ENCODE measurements at places on chromosomes 5 and 9.

- peak; percentile 35 for DNase-seq
These were observed 49.5 kb upstream of the SARDH start for GRCh38 chr9:133787754-133788025.

DNA sequence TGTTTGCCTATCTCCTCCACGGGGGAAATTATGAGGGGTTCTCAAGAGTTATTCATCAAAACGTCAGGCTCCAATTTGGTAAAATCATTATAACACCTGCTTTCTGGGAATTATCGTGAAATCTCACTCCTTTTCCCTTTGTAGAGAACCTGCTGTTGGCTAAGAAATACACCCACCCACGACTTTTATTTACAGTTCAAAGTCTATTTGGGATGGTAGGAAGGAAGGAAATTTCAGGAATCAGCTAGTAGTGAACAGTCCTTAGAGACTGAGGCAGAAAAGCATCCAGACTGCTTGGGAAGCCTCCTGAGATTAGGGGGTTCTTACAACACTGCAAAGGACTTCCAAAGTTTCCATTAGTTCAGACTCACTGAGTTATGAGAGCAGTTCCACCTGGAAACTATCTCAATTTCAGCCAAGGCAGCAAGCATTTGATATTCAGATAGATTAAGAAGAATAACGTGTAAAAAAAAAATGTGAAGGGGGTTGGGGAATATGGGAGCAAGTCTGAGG is 9.4 kb upstream of the SPDL1 start:
- no peak for DNase-seq

- DNase-seq: no peak
These were observed 307.8 kb downstream of the NR2F1-AS1 start for GRCh38 chr5:93273176-93273575.

DNA sequence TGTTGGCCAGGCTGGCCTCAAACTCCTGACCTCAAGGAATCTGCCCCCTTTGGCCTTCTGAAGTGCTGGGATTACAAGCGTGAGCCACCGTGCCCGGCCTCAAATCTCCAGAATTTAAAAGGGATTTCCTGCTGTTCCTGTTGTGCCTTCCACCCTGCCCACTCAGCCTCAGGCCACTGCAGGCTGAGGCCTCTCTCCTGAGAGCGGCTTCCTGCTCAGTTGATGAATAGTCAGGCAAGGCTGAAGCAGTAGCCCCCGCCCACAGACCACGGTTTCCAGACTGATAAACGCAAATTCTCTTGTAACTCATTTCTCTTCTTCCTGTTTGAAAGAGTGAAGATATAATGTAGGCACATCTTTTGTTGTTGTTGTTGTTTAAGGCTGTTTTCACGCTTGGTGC is 127.0 kb upstream of the PLCXD3 start:
- DNase-seq: no peak

DNA sequence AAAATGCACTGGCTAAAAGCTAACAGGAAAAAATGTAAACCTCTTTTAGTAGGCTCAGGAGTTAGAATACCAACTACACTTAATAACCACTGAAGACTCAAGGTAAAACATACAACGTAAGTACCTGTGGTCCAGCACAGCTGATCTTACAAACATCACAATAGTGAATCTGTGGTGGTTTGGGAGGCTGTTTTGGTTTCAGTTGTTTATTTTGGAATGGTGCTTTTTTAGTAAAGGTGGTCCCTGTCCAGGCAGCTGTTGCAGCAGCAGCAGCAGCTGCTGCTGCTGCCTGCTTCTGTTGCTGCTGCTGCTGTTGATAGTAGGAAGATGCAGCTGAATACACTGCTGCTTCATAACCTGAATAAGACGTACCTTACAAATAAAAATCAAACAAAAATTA is 37.9 kb downstream of the ZFR start:
- no peak for DNase-seq

DNA sequence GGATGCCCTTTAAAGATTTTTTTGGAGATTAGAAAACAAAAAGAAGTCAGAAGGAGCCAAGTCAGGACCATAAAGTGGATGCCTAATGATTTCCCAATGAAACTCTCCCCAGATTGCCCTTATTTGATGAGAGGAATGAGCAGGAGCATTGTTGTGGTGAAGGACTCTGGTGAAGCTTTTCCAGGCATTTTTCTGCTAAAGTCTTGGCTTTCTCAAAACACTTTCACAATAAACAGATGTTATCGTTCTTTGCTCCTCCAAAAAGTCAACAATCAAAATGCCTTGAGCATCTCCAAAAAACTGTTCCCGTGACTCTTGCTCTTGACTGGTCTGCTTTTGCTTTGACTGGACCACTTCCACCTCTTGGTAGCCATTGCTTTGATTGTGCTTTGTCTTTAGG is 121.8 kb downstream of the CAAP1 start:
- DNase-seq: no peak

DNA sequence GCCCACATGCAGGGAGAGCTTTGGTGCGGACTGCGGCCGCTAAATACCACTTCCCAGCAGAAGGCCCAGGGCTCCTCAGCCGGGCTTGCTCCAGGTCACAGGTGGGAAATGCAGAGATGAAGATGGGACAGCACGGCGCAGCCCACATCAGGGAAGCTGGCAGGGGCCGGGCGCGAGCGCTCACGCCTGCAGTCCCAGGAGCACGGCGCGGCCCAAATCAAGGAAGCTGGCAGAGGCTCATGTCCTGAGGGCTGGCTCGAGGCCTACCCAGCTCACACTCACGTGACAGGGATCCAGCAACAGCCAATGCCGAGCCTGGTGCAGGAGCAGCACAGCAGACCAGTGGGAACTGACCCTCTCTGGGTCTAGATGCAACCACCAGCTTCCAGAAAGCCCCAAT is 16.3 kb downstream of the LPCAT1 start:
- DNase-seq: no peak

- no peak for DNase-seq
These were observed 81.7 kb upstream of the LMX1B start for GRCh38 chr9:126532019-126532462.

DNA sequence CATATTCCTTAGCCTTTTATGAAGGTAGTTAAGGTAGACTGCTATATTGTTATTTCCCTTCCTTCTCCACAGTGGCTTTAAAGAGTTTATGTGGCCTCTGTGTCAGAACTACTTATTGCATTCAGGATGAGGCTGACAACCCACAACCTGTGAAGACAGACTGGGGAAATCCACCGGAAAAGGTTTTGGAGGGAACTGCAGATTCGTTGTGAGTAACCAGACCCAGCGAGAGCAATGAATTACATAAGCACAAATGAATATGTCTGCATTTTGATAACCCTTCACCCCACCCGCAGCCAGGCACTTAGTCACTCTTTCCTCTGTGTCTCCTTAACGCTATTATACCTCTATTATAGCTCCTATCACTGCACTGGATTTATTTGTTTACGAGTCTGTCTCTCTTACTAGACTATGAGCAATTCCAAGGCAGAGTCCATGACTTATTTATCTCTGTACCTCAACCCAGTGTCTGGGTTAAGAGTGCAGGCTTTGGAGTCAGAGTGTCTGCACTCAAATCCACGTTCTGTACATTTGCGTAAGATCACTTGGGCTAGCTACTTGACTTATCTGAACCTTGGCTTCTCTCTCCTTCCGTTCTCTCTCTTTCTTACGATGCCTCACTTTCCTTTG is 19.2 kb downstream of the KCTD16 start:
- DNase-seq: peak; percentile 61

GRCh38 chr5:76556511-76557221 is 66.5 kb downstream of the F2RL2 start:
- no peak for DNase-seq

GRCh38 chr5:160959804-160960203 is 107.8 kb upstream of the ATP10B start:
- DNase-seq: no peak

DNA sequence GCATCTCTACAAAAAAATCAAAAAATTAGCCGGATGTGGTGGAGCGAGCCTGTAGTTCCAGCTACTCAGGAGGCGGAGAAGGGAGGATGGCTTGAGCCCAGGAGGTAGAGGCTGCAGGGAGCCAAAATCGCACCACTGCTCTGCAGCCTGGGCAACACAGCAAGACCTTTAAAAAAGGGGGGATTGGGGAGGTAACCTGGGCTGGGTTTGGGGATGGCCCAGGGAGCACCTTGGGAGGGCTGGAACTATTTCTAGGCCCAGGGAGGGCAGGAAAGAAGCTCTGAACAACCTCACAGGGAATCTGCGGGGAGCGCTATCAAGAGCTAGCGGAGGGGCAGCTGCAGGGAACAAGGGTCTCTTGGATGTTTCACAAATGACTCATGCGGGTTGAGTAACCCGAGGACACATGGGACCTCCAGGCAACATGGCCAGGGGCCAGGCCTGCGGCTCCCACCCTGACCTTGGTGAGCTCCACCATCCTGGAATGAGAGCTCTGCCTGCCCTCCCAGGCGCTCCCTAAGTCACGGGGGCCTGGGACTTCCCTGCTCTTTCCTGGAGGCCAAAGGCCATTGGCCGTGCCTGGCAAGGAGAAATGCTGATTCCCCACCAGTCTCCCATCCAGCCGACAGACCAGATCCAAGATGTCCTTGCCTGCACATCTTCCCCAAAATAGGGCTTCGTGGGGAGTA is 23.4 kb downstream of the SARDH start:
- no peak for DNase-seq

Measured in stimulated activated naive CD8-positive, alpha-beta T cell treated with anti-CD3 and anti-CD28 coated beads, Interleukin-15, Interleukin-2, amounts not matched to agents 100 U/mL and 50 U/mL, for 24 hours (primary cell).